C1 segment of cervical spinal cord (tissue), 14 donors: ENCODE measurements at places on chromosomes 12 and 14.

GRCh38 chr14:59630288-59630963, 53.8 kb upstream of the CCDC175 start:
- peak; percentile 45 for DNase-seq

GRCh38 chr14:38255408-38255672, 553 bp downstream of the CLEC14A start:
- no peak for DNase-seq

GRCh38 chr12:56996793-56997545, 9.4 kb downstream of the ZBTB39 start:
- no peak for DNase-seq

DNA sequence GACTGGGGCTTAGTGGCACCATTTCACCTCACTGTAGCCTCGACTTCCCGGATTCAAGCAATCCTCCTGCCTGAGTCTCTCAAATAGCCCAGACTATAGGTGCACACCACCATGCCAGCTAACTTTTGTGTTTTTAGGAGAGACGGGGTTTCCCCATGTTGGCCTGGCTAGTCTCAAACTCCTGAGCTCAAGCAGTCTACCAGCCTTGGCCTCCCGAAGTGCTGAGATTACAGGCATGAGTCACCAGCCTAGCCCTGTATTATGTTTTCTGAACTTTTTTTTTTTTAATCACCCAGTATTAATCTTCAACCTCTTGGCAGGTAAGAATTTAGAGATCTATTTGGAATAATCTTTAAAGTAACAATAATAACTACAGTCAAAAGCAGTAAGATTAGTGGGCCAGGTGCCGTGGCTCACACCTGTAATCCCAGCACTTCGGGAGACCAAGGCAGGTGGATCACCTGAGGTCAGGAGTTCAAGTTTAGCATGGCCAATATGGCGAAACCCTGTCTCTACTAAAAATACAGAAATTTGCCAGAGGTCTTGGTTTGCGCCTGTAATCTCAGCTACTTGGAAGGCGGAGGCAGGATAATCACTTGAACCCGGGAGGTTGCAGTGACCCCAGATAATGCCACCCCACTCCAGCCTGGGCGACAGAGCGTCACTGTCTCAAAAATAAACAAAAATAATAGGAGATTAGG, 8.6 kb downstream of the NANOG start:
- no peak for DNase-seq
